ENCODE measurements at places on chromosomes 2 and 18.
A peak's percentile ranks its signal among the peaks of the same experiment; 100 is the strongest.

- DNase-seq: peak; percentile 54
These were observed 145.9 kb downstream of the ZNF516 start for GRCh38 chr18:76349067-76349715.

- no peak for DNase-seq
These were observed 1534.4 kb downstream of the LRP1B start for GRCh38 chr2:140596447-140596846.

DNA sequence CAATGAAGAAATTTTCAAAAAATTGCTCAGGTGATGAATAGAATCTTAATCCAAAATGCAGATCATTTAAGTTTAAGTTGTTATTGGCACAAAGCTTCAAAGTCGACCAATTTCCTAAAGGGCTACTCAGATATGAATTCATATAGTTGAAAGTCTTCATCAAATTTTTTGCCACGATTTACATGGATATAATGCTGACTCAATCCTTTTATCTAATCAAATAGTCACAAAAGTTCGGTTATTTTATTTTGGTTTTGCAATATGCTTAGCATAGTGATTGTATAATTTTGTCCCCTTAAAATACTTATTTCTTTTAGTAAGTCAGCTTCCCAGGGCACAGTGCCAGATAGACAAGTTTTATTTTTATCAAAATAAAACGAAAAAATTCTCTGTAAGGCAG lies 227.3 kb downstream of the CD226 start:
- no peak for DNase-seq

DNA sequence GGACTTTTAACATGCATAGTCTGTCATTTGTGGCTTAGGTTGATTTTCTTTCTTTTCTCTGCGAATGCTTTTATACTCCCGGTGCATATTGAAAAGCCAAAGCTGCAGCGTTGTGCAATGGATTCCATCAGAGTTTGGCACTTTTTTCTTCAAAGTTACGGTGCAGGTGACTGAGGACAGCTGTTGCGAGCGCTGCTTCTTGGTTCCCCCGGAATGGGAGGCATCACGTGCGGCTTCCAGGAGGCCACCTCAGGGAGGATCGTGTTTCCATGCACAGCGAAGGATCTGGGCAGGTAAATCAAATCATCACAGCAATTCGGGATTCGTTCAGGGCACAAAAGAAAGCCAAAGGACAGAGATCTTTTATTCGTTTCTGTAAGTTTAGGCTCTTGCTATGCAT lies 109.6 kb upstream of the ALKAL2 start:
- no peak for DNase-seq

DNA sequence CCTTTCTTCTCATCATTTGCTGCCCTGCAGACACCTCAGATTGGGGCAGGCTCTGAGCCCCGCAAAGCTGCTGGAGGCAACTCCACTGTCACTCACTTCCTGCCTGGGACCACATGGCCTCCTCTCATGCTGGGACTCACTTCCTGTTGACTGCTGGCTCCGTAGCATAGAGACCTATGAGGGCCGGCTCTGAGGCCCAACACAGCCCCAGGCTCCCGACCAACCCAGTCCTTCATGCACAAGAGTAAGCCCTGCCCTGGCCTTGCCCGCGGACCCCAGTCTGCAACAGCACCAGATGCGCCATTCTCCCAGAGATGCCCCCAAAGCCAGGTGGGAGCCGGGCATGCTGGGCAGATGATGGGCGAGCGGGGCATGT lies 55.7 kb downstream of the DNMT3A start:
- DNase-seq: no peak

GRCh38 chr2:237696461-237696860 lies 69.1 kb downstream of the LRRFIP1 start:
- no peak for DNase-seq

DNA sequence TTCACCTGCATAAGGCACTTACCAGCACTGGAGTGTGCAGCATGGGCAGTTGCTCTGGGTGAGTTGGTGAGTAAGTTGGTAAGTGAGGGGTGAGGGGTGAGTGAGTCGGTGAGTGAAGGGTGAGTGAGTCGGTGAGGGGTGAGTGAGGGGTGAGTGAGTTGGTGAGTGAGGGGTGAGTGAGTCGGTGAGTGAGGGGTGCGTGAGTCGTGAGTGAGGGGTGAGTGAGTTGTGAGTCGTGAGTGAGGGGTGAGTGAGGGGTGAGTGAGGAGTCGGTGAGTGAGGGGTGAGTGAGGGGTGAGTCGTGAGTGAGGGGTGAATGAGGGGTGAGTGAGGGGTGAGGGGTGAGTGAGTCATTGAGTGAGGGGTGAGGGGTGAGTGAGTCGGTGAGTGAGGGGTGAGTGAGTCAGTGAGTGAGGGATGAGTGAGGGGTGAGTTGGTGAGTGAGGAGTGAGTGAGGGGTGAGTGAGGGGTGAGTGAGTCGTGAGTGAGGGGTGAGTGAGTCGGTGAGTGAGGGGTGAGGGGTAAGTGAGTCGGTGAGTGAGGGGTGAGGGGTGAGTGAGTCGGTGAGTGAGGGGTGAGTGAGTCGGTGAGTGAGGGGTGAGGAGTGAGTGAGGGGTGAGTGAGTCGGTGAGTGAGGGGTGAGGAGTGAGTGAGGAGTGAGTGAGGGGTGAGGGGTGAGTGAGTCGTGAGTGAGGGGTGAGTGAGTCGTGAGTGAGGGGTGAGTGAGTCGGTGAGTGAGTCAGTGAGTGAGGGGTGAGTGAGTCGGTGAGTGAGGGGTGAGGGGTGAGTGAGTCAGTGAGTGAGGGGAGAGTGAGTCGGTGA lies 17.1 kb downstream of the THAP4 start:
- DNase-seq: no peak

- no peak for DNase-seq
These were observed 4.1 kb downstream of the RPL31 start for GRCh38 chr2:101006065-101006715.

GRCh38 chr2:9103663-9104277 lies 100.3 kb upstream of the MBOAT2 start:
- no peak for DNase-seq

DNA sequence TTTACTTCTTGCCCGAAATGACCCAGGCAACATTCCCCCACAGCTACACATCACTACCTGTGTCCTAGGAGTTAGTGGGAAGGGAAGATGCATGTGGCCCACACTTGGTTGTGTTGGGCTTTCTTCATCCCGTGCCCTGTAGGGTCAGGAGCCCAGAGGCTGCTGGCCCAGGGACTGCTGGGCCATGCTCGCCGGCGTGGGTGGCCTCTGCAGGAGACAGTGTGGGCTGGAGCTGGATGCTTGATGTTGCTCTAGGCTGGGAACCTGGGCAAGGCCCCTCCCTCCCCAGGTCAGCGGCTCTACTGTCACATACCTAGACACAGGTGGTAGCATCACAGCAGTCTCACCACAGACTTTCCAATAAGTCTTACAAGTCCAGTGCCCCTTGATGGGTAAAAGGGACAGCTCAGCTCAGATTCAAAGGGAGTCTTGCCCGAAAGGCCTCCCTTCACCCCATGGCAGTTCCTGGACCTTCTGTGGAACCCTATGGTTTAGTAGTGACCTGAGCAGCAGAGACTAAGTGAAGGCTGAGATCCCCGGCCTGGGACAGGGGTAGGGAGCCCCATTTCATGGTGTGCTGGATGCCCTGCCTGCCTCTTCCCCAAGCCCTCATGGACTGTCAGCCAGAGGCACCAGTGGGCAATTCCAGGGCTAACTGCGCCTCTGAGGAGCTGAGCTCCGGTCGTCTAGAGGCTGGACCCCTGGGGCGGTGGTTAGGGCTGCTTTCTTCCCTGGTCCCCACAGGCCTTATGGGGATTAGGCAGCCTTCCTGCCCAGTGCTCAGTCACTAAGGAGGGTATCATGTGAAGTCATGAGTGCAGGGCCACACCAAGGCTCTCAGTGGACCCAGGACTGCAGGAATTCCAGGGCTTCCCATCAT lies 45.4 kb upstream of the FAHD2A start:
- DNase-seq: no peak

DNA sequence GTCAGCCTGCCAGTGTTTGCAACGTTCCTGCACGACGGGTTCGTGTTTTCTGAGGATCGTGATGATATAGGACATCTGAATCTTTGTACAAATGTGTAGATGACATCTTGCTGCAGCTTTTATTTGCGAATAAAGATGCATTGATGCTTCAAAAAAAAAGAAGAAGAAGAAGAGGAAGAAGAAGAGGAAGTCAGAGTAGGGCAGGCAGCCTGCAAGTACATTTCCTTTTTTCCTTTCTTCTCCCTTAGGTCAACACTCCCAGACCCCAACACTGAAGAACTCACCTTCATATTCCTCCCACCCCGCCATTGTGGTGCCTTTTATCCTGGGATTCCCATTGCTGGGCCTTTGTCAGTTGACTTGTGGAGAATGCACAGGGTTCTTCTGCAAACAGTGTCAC lies 91.5 kb downstream of the FHOD3 start:
- no peak for DNase-seq

DNA sequence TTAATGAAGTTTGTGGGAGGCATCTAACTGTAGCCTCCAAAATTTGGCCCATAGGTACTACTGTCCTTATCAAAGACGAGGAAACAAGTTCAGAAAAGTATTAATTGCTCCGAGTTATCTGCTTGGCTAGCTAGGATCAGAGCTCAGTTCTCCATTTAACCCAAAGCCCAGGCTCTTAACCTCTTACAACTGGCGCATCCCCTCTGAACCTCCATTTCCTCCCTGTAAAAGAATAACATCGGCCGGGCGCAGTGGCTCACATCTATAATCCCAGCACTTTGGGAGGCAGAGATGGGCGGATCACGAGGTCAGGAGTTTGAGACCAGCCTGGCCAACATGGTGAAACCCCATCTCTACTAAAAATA lies 3.5 kb upstream of the MSH6 start:
- DNase-seq: no peak

DNA sequence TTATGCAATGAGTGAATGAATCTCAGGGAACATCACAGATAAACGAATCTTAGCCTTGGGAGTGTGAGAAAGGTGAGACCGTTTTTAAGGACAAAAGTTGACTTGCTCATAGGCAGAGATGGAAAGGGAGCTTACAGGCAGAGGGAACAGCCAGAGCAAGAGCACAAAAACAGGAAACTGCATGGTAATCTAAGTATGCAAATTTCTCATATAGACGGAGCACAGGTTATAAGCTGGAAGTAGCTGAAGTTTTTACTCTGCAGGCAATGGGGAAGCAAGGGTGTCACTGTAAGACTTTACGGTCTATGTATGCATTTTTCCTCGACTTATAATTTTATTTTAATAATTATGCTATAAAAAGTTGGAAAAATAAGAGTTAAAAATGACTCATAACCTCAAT lies 44.8 kb upstream of the STRN start:
- DNase-seq: no peak

- DNase-seq: no peak
These were observed 192.2 kb downstream of the PLCL1 start for GRCh38 chr2:197996583-197996982.

- DNase-seq: no peak
These were observed 609 bp upstream of the ZNF2 start for GRCh38 chr2:95165030-95165370.

DNA sequence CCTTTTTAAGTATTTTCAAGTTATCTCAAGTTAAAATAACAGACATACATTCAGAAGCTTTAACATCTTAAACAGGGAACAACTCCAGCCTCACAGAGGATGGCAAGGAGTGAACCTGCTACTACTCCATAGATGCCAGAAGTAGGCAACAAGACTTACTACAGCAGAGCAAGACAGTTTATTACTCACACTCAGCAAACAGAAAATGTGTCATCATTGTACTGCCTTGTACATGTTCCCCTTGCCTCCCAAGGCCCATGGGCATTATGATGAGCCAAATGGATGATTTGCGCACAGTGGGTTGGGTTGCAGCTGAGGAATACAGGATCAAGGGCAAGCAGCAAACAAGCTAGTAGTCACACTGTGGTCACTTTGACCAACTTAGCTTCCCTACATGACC lies 80.6 kb upstream of the VRK2 start:
- no peak for DNase-seq

DNA sequence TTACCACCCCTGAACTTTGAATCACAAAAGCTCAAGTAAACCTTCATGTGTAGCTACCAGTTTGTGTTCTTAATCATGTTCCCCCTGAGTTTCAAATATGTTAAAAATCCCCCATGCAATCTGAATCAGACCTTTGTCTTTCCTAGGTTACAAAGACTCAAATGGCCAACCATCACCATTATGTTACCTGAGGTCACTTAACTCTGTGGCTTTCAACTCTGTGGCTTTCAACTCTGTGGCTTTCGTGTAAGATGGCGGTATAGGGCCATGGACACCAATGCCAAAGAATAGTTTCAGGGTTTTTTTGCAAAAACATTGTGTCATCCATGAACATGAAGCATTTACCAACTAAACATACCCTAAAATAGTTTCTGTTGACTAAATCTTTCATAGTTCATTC lies 6.7 kb downstream of the ERMN start:
- DNase-seq: no peak

DNA sequence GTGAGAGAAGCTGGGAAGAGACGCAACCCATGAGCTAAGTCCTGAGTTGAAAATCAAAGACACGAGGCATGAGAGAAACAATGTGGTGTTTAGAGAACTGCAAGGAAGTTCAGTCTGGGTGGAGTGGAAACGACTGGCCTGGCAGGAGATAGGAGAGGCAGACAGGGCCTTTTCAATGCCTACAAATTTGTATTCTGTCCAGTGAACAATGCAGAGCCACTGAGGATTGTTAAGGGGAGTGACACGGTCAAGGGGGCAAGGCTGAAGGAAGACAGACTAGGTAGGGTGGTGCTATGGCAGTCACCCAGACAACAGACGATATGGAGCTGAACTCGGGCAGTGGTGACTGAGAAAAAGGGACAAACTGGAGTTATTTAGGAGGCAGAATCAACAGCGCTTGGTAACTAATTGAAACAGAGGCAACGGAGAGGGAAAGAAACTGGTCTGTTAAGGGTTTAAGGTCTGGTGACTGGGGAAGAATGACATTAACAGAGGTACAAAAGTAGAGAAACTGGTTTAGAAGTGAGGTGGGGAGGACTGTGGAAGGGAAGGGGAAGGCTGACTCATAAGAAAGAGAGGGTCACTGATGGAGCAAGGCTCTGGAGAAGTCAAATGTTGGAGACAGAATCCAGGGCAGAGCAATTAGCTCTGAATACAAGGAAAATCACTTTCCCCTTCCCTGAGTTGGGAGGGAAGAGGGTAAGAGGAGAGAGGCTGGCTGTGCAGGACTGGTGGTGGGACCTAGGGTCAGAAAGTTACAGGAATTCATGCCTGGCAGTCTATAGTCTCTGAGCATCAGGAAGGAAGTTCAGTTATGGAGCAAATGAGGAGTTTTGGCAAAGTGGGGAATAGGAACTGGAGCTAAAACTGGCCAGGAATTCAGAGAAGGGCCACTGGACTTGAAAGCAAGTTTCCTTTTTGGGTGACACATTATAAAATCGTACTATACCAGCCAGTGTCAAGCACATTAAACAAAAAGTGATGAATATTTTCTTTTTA lies 63.4 kb upstream of the CHRNA1 start:
- no peak for DNase-seq

All from NCI-H1694 treated with DMSO at 0.1 percent for 48 hours (cell line).